Left ventricle myocardium superior (tissue), 1 donor: ENCODE measurements at places on chromosomes 3 and 15. TPM values are rescaled to one million over a fixed set of nuclear protein-coding genes. Genes with fewer than 3 reads are reported as not detected.

The GOLGA8Q gene
- total RNA-seq, result 1.1 TPM

DNA sequence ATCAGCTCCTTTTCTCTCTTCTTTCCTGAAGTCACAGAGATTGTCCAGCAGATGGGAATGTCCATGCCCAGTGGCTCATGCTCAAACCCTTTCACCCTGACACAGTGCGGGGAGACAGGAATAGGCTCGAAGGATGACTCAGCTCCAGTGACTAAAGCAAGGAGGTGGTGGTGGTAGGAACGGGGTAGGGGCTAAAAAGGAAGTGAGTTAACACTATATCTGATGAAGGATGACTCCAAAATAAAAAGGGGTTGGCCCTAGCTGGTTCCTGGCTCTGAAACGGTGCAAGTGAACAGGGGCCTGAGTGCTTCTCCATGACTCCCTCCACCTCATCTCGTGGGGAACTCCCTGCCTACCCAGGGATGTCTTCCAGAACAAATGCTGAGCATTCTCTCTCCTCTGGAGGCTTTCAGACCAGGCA lies 167.4 kb upstream of the LPP start:
- DNase-seq, result no peak

DNA sequence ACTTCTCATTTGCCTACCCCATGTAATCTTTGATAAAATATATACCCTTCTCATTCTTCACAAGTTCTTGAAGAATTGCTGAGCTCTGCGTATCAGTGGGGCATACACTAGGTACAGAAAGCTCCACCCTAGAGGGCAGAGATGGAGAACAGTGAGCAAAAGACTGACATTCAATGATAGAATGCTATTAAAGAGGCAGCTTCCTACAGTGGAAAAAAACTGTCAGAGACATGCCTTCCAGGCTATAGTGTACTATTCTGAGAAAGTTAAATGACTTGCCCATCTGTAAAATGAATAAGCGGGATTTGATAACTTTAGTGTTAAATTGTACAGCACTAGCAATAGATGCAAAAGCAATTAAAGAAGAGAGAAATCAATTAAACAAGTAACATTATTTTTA lies 172.8 kb downstream of the SUCNR1 start:
- DNase-seq, result no peak

DNA sequence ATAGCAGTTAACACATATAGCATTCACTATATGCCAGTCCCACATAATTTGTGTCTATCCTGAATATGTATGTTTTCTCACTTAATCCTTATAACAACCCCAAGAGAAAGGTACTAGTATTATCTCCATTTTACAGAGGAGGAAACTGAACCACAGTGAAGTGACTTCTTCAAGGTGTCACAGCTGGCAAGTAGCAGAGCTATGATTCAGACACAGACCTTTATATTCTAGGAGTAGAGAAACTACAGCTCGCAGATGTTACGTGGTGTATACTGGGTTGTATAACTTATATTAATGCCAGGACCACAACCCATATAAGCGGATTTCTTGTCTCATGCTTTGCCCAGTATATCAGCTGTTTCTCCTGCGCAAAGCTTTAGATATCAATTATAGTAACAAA lies 29.5 kb upstream of the ICE2 start:
- no peak for DNase-seq

DNA sequence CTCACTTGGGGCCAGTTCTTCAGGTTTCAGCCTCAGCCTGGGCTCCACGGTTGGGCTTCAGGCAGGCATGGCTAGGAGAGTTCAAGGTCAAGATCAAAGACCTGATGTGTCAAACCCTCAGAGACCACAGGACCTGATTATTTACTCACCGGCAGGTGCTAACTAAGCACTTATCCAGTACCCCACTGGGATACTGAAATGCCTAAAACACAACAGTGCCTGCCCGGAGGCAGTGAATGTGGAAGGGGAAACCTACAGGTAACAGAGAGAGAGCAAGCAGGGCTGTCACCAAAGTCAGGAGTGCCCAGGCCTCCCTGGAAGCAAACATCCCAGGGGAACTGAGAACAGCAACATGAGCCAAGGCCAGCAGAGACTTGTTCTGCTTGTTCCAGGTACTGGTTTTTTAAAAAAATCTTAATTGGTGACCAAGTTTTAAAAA lies 6.7 kb downstream of the IDH2 start:
- DNase-seq, result no peak

DNA sequence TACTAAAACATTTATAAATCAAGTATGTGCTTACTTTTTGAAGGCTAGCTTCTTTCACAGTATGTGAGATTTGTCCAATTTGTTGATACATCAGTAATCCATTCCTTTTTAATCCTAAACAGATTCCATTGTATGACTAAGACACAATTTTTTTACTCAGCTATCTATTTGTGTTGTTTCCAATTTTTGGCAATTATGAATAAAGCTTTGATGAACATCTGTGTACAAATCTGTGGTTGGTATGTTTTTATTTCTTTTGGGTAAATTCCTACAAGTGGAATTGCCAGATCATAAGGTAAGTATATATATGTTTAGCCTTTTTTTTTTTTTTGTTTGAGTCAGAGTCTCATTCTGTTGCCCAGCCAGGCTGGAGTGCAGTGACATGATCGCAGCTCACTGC lies 56.2 kb upstream of the VEPH1 start:
- no peak for DNase-seq
